ENCODE measurements at places on chromosomes 5 and 9.
A peak's percentile ranks its signal among the peaks of the same experiment; 100 is the strongest.

- no peaks in the 10 kb centered on the region for H3K36me3 ChIP-seq
- no peaks in the 10 kb centered on the region for H3K27me3 ChIP-seq
- H3K4me1 ChIP-seq: no peaks in the 10 kb centered on the region
- H3K4me3 ChIP-seq: no peak overlapping the region
- H3K27ac ChIP-seq: no peak overlapping the region
Measured at GRCh38 chr5:99317136-99317535, 388.3 kb upstream of the CHD1 start.

DNA sequence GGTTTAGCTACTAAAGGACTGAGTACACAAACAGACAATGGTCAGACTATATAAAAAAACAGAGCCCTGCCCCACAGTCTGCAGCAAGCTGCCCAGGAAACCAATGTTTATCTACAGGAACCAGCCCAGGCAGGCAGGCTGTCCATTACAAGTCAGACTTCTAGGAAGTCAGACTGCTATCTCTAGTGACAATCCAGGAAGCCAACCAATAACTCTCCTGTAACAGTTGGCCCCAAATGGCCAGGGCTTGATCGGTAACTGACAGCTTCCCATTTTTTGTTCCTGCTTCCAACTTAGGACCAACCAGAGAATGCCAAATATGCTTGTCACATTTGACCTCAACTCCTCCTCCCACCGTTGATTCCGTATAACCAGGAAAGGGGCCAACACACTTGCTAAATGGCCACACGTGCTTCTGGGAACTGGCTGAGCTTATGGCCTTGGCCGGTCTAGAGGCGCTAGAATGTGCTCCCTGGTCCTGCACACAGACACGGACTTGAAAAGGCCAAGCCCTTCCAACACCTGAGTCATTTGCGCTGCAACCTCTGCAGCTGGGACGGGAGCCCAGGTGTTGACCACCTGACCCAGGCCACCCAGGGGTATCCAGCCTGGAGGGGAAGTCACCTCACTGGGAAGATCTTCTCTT lies 79.6 kb upstream of the CDK20 start:
- H3K4me1 ChIP-seq: peaks cover 21% of the 10 kb centered on the region
- H3K4me3 ChIP-seq: no peak overlapping the region
- H3K36me3 ChIP-seq: no peaks in the 10 kb centered on the region
- H3K27me3 ChIP-seq: peaks cover 3% of the 10 kb centered on the region

DNA sequence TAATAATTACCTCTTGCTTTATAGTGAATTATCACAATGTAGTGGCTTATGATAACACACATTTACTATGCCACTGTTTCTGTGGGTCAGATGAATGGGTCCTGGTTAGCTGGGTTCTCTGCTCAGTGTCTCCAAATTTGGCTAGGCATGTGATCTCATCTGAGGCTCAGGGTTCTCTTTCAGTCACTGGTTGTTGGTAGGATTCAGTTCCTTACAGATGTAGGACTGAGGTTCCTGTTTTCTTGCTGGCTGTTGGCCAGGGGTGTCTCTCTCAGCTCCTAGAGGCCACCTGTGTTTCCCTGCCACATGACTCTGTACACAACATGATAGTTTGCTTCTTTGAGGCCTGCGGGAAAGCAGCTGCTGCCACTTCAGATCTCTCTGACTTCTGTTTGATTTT lies 7.1 kb downstream of the NFX1 start:
- peaks cover 2% of the 10 kb centered on the region for H3K4me1 ChIP-seq
- H3K36me3 ChIP-seq: peaks cover 62% of the 10 kb centered on the region
- H3K4me3 ChIP-seq: no peak overlapping the region
- H3K27ac ChIP-seq: peak overlapping the region; percentile 19
- H3K27me3 ChIP-seq: no peaks in the 10 kb centered on the region

- peaks cover 6% of the 10 kb centered on the region for H3K4me1 ChIP-seq
- no peaks in the 10 kb centered on the region for H3K27me3 ChIP-seq
- no peak for DNase-seq
- no peak overlapping the region for H3K4me3 ChIP-seq
Measured at GRCh38 chr9:15541872-15542271, 11.0 kb upstream of the CCDC171 start.

- H3K4me3 ChIP-seq: no peak overlapping the region
- H3K27me3 ChIP-seq: no peaks in the 10 kb centered on the region
- no peak for DNase-seq
- H3K27ac ChIP-seq: no peak overlapping the region
Measured at GRCh38 chr5:163947848-163948666, 442.6 kb downstream of the MAT2B start.

DNA sequence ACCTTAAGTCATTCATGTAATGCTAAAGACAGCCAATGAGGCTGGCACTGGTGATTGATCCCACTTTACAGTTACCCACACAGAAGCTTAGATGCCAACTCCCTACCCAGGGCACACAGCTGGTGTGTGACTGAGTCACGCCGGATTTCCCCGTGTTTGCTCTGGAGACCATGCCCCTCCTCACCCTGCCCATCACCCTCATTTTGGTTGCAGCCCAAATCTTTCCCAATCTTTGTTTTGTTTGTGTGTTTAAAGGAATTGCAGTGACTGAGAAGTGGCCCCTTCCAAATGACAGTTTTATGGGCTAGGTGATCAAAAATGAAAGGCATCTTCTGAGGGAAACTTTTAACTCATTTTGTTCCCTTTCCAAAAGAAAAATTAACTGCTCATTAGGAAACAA lies 10.9 kb downstream of the FBXL7 start:
- no peak overlapping the region for H3K4me3 ChIP-seq
- H3K27me3 ChIP-seq: no peaks in the 10 kb centered on the region
- H3K36me3 ChIP-seq: no peaks in the 10 kb centered on the region
- H3K27ac ChIP-seq: no peak overlapping the region

DNA sequence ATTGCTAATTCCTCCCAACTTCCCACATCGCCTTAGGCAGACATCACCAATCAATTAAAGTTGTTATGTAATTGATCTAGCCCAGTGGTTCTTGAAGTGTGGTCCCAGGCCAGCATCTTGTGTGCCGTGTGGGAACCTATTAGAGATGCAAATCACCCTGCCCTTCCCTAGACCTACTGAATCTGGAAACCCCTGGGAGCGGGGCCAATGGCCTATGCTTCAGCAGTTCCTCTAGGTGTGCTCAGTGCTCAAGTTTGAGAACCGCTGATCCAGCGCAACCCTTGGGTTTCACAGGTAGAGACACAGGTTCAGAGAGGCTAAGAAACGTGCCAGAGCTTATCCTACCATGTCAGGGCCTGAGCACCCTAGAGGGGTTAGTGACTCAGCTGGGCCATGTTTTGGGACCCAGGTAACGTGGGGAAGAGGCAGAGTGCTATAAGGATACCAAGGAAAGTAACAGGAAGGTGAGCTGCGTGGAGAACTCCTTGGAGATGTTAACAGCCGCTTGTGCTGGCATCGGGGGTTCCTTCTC lies 4.4 kb downstream of the SLC34A1 start:
- H3K4me1 ChIP-seq: peaks cover 26% of the 10 kb centered on the region
- no peak for DNase-seq
- no peak overlapping the region for H3K27ac ChIP-seq
- no peaks in the 10 kb centered on the region for H3K36me3 ChIP-seq

GRCh38 chr9:122931226-122932121 lies at the start of gene ZBTB26:
Gene ZBTB26, minus strand, starts transcription at chr9:122931512. Its CDS starts 11,578 bp downstream, at chr9:122919934.
- H3K27ac ChIP-seq: peak within 1 kb of the TSS; percentile 99
- no peaks in the 10 kb centered on the region for H3K27me3 ChIP-seq
- H3K36me3 ChIP-seq: peaks cover 5% of the 10 kb centered on the region
- H3K4me3 ChIP-seq: no peak within 1 kb of the TSS
- peak; percentile 96 for DNase-seq

DNA sequence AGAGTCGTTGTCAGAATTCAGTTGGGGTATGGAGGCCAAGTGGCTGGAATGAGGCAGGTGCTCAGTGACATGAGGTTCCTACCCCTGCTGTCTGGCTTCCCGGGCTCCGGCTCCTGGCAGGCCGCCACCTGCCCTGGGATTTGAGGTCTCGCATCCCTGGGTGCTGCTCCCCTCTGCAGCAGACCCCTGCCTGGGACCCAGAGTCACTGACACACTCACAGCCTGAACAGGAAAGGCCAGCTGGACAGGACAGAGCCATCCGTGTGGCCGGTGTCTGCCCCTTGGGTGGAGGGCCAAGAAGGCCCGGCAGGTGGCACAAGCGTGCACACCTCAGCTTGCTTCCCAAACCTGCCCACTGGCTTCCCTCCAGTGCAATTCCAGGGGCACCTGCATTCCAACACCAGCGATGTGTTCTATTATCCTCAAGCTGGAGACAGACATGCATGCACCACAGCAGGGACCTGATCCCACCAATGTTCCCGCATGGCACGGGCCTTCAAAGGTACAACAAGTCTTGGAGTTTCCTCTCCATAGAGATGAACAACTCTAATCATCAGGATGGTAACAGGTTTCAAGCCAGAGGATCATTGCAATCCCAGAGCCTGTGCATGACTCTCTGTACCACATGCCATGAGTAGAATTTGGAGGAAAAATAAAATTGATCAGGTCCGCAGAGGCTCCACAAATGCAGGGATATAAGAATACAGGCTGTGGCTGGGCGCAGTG lies 45.6 kb upstream of the RNF130 start:
- H3K27ac ChIP-seq: no peak overlapping the region
- no peak for DNase-seq
- H3K4me3 ChIP-seq: no peak overlapping the region
- no peaks in the 10 kb centered on the region for H3K36me3 ChIP-seq

GRCh38 chr5:118963169-118963568 lies 25.2 kb downstream of the DTWD2 start:
- H3K4me3 ChIP-seq: no peak overlapping the region
- peaks cover 3% of the 10 kb centered on the region for H3K4me1 ChIP-seq
- peaks cover 27% of the 10 kb centered on the region for H3K36me3 ChIP-seq
- H3K27ac ChIP-seq: no peak overlapping the region
- DNase-seq: no peak
- H3K27me3 ChIP-seq: no peaks in the 10 kb centered on the region

DNA sequence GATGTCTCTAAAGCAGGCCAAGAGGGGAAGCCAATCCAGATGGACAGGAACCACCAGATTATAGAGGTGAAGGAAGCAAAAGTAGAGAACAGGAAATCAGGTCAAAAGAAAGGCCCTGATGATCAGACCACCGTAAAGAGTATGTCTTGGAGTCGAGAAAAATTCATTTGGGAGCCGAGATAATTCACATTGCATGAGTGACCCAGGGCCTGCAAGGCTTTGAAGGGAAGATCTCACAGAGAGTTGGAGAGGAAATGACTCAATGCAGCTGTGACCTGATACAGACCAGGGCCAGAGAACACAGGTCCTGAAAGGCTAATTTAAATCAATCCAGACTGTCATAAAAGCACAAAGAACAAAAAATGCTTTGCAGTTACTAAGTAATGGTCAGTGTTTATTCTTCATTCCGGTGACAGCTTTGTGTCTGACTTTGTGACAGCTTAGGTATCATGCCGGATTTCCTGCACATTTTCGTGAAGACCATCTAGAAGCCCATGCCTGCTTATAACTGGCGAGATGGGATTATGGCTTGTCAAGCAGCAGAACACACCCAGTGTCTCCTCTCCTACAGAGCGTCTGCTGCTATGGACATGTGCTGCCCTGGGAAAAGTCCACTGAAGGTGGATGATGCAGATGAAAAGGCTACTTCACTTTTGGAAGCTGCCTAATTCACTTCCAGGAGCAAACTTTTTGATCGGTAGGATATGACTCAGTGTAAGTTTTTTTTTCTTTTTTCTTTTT lies 5.8 kb upstream of the ACTBL2 start:
- H3K4me3 ChIP-seq: no peak overlapping the region
- DNase-seq: no peak
- H3K36me3 ChIP-seq: no peaks in the 10 kb centered on the region
- H3K4me1 ChIP-seq: no peaks in the 10 kb centered on the region
- no peak overlapping the region for H3K27ac ChIP-seq

Measured in WTC11 (cell line).